ENCODE measurements at places on chromosomes 2 and 18.

DNA sequence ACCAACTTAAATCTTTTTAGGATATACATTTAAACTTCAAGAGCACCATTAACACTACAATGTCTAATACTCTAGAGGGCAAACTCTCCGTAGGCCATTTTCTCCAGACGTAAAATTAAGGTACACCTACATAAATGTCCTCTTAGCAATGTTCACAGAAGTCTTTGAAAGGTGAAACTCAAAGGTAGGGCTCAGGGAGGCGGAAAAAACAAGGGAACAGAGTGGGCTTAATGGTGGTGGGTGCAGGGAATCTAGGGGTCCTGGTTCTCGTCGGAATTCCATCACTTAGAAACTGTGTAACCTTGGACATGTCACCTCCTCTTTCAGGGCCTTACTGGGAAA, 668 bp downstream of the NFU1 start:
- DNase-seq: no peak

- DNase-seq: no peak
Measured at GRCh38 chr2:121977326-121977725, 221.9 kb downstream of the TSN start.

DNA sequence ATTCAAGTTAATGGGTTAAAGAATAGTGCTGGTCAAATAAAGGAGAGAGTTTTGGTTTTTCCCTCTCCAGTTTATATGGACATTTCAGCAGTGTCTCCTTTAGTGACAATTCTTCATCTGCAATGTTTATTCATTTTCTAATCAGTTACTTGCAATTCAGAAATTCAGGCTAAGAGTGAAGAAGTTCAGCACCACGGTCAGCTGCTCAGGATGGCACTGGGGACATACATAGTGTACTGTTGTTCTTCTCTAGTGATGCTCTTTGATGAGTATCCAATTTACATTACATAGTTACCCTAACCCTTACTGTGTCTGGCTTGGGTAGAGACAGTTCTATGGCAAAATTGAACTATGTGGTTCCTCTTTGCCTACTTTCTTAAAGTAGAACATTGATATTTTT, 412.7 kb downstream of the CNTNAP5 start:
- no peak for DNase-seq

GRCh38 chr2:74740741-74741431, 86.8 kb downstream of the SEMA4F start:
- no peak for DNase-seq

DNA sequence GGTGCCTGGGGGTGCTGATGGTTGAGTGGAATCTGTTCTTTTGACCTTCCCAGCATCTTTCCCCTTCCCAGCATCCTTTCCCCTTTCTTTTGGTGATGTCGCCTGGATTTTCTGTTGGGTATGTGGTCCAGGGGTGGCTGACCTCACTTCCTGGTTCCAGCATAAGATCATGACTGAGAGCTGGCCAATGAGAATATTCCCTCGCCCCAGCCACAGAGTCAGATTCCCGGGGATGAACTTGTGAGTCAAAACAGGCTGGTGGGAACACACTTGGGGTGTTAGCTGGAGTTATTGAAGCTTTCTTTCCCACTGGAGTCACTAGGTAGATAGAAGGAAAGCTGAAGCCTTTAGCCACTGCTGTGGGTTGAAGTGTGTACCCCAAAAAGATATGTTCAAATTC, 28.0 kb upstream of the FOSL2 start:
- no peak for DNase-seq

DNA sequence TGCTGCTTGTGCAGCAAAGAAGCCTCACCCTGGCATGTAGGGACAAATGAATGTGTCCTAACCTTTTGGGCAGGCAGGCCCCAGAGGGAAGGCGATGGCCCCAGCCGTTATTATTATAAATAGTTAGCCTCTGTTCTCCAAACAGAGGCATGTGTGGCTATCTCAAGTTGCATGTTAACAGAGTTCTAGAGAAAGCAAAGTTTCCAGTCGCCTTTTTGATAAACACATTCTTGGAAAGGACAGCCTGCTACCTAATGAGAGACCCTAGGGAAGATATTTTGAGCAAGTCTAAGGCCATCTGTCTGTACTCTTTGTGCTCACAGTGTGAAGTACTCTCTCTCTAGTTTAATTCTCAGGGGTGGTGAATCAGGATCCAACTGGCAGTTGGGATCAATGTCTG, 97.4 kb upstream of the FHL2 start:
- DNase-seq: no peak

GRCh38 chr2:236102971-236103370, 65.2 kb downstream of the GBX2 start:
- DNase-seq: no peak

- no peak for DNase-seq
Measured at GRCh38 chr18:75805265-75805664, 377.8 kb upstream of the SMIM21 start.

GRCh38 chr2:9167718-9168657, 38.6 kb upstream of the ASAP2 start:
- no peak for DNase-seq

DNA sequence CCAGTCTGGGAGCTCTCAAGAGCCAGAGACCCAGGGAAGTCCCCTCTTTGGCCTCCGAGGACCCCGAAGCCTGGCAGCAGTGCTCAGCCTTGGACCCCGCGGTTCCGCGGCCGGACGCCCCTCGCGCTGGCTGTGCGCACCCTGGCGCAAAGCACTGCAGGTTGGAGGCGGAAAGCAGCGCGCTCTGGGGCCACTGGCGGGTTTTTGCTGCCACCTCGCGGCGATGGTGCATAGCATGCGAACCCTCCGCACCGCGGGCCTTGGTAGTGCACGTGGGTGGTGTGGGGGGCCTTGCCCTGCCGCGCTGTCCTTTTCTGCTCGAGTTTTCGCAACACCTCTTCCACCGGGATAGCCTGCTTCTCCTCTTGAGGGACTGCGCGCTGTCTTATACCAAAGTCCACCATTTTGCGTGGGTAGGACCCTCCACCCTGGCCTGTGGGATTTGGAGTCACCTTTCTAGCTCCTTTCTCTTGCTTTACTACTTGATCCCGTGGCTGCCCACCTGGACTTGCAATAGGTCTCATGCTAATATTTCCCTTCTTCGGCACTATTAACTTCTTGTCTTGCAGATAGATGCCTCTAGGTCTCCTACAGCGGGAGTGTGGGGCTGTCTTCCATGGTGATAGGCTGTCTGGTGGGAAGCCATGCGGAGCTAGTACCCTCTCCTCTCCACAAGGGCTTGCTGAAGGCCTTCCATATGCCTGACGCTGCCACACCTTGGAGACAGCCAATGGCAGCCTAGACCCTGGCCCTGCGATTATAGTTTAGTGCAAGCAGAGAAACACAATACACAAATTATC, 14.3 kb downstream of the SIX3 start:
- peak; percentile 30 for DNase-seq

DNA sequence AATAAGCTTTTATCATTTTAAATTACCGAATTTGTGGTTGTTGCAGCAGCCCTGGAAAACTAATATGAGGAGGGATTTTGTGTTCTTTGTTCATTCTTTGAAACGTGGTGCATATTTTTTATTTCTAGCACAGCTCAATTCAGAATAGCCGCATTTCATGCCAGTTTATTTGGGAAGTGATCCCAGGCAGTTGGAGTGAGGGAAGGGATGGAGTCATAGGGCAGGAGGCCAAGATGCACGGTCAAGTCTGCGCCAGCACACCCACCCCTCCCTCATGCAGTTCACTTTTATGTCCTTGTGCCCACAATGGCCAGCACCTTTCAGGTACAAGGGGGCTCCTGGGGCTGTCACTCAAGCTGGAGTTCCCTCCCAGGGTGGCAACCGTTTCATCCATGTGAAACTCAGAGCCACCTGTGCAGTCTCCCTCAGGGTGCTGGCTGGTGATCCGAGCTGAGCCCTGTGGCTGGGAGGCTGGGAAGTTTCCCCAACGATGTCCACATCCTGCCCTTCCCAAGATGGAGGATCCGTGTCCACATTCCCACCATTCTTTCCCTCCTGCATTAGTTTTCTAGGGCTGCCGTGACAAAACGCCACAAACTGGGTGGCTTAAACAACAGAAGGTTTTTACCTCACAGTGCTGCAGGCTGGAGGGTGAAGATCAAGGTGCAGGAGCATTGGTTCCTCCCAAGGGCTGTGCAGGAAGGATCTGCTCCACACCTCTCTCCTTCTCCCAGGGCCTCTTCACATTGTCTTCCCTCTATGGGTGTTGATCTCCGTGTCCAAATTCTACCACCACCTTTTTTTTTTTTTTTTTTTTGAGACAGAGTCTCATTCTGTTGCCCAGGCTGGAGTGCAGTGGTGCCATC, 68.5 kb upstream of the ITGA6 start:
- DNase-seq: no peak

GRCh38 chr2:45329045-45329677, 281.9 kb downstream of the SRBD1 start:
- no peak for DNase-seq

DNA sequence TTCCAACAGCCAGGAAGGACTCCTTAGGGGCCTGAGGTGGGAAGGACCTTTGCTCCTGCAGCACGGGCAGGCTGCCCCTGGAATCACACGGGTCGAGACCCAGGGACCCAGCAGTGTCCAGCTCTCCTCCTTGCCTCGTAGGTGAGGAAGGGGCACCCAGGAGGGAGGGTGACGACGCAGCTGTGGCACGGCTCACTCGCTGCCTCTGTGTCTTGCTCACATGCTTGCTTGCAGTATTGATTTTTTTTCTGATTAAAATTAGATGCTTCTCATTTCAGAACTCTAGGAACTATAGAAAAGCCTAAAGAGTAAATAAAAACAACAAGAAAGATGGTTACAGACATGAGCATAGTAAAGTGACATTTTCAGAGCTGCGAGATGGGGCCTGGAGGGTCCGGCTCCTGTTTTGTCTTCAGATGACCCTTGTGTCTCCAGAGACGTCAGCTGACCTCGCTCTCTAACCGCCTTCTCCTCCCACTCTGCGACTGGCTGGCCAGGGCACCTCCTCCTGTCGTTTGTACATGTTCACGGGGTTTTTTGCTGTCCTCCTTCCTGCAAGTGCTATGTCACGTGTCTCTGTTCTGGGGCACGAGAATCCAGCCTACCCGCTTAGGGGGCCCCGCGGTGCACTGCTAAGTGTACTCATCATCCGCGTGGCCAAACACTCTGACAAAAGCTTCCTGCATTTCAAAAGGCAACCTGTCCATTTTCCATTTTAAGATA, 65.7 kb upstream of the ZNF236 start:
- no peak for DNase-seq

- no peak for DNase-seq
Measured at GRCh38 chr2:169038338-169038757, 7.2 kb upstream of the ABCB11 start.

DNA sequence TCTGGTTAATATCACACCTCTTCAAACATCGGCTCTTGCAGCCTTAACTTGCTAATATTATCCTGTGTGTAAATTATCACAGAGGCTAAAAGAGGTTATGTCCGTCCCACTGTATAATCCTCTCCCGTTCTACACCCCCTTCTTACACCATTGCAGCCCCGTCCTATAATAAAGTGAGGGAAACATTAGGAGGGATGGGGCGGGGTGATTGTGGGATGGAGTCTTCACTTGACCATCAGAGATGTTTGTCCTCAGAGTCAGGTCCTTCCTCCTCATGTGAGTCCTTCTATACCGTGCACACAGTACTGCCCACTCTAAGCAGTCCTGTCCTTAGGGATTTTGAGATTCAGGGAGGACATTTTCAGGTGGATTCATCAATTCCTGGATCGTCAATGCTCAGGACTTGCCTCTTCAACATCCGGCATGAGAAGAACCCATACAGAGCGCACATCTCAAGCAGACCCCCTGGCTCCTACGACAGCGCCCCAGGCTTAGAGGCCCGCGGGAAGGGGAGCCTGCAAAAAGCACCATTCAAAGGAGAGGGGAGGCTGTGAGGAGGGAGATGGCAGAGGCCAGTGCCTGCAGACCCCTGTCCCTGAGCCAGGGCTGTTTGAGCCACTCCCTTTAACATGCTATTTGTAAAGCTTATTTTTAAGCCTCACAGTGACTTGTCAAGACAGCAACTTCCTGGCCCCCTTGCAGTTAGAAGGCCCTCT, 42.8 kb upstream of the ASB18 start:
- DNase-seq: no peak

DNA sequence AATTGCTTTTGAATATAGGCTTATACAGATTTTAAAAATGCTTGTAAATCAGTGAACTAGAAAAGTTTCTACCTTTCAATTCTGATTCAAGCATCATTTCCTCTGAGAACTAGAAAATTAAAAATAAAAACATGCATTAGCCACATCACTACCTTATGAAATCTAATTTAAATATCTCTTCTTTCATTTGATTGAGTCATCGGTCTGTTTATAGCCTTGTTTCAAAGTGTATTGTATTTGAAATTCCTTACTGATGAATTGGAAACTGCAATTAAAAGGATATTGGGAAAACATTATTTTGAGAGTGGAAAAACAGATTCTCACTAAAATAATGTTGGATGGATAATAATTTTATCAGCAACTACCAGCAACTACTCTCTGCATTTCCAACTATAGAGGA, 717.7 kb upstream of the FAM98A start:
- DNase-seq: no peak

- DNase-seq: no peak
Measured at GRCh38 chr18:78518805-78519204, 460.8 kb upstream of the SALL3 start.

DNA sequence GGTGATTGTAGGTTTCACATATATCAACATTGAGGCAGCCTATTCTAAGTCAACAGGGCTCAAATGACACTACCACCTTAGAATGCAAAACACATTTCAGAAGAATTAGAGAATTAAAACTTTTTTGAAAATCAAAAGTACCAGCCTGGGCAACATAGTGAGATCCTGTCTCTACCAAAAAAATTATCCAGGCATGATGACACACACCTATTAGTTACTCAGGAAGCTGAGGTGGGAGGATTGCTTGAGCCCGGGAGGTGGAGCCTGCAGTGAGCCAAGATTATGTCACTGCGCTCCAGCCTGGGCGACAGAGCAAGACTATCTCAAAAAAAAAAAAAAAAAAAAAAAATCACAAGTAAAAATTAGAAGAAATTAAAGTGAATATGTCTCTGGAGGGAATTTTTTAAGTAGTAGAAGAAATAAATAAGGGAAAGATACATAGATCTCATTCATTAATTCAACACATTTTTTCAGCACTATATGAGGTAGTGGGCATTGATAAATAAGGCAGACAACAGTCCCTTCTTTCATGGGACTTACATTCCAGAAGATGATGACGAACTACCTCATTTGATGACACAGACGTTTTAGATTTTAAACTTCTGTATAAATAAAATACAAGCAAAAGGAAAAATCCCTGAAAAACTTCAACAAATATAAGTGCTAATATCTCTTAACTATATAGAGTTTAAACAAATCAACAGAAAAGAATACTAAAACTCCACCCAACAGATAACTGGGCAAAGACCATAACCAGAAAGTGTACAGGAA, 42.3 kb downstream of the STPG4 start:
- no peak for DNase-seq

DNA sequence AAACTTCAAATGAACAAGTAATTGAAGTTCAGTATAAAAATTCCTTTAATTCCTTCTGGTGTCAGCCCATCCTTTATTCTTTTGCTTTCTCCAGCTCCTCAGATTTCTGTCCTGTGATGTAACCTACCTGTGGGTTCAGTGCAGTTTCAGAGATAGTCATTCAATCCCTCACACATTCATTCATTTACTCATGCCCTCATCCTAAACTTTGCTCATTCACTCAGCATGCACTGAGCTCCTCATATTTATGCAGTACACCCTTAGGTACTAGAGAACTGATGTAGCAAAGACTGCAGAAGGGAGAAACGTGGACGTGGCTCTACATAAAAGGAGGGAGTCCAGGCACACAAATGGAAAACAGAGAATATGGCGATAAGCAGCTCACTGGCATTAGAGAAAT, 45.3 kb upstream of the STAT1 start:
- DNase-seq: no peak

- no peak for DNase-seq
Measured at GRCh38 chr18:61791031-61791430, 101.8 kb downstream of the RNF152 start.
